ENCODE measurements at places on chromosomes 13 and 19.

DNA sequence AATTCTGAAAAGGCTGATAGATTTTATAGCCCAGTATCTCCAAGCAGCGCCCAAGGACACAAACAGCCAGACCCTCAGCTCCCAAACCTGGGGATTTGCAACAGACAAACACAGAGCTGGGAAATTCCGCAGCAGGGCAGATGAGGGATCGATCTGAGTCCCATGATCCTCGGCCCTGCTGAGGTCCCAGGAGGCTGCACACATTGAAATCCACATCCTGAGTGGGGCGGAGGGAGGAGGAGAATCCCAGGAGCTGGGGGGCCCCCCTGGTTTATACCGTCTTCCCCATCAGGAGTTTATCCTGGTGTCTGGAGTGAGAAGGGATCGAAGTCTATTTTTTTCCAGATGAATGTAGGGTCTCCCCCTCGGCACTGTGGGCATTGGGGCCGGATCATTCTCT is 49.3 kb downstream of the GNG7 start:
- DNase-seq, result no peak

- DNase-seq, result no peak
Observed at GRCh38 chr13:51637852-51638215, 53.6 kb downstream of the WDFY2 start.

GRCh38 chr19:17753976-17754375 is 2.7 kb downstream of the FCHO1 start:
- DNase-seq, result no peak

- no peak for DNase-seq
Observed at GRCh38 chr13:45928176-45928575, 76.6 kb upstream of the SIAH3 start.

DNA sequence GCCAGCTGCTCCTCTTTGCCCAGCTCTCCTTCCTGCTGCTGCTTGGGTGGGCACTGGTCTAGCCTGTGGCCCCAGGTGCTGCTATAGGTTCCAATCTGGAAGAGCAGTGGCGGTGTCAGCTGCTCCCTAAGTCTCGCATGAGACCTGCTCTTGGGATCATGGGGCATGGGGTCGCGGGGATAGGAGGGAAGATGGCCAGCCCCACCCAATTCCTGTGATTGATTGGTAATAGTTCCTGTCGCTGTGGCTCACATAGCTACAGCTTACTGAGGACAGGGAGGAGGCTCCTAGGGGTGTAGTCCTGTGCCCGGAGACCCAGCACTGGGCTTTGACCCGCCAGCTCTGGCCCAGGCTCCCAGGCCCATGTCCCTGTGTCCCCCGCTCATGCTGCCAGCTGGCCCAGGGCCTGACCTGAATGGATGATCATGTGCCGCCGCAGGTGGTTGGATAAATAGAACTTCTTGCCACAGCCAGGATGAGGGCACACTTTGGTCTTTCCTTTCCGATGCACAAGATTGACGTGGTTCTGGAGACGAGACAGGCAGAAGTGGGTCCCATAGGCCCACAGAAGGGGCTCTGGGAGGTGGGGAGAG is 4.5 kb upstream of the ELAVL3 start:
- no peak for DNase-seq

DNA sequence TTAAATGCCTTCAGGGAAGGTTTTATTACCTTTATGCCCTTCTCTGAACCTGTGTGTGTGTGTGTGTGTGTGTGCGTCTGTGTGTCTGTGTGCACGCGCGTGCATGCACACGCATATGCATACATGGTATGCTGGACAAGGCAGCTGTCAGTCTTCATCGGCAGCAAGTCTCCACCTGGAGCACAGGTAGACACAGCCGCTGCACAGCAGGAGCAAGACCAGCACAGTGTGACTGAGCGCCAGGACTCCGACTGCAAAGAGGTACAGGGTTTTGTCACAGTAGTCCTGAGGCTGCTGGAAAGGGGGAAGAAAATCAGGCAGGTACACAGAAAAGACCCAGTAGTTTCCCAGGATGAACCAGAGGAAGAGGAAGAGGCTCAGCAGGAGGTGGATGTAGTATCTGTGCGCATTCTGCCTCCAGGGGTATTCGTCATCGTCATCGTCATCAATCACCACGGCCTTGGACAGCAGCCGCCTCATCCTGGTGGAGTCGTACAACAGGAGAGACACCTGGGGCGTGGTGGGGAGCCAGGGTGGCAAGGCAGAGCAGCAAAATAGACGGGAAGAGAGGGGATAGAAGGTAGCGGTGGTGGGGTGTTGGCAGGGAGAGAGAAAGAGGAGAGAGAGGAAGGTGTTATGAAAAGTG is 12.8 kb upstream of the DHRS12 start:
- DNase-seq, result no peak
